ENCODE measurements at places on chromosomes 6 and 20.

- no peak for DNase-seq
Observed at GRCh38 chr6:108916026-108916686, 67.9 kb downstream of the ARMC2 start.

DNA sequence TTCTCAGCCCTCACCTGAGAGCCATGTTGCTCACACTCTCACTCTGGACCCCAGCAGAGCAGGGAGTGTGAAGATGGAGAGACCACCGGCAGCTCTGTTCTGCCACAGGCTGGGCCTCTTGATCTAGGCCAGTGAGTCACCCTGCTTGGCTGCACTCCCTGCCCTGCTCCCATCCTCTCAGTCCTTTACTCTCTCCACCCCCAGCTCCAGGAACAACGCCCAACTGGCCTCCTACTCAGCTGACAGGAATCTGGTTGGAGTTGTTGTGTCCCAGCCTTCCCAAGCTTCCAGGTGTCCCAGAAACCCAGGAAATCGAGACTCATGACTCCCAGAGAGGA lies at the start of gene PSORS1C1:
PSORS1C1 (plus strand) TSS at position 260 of the 338 bp plus-strand sequence. CDS start 14,833 bp downstream, outside the sequence.
- DNase-seq: peak; percentile 77

DNA sequence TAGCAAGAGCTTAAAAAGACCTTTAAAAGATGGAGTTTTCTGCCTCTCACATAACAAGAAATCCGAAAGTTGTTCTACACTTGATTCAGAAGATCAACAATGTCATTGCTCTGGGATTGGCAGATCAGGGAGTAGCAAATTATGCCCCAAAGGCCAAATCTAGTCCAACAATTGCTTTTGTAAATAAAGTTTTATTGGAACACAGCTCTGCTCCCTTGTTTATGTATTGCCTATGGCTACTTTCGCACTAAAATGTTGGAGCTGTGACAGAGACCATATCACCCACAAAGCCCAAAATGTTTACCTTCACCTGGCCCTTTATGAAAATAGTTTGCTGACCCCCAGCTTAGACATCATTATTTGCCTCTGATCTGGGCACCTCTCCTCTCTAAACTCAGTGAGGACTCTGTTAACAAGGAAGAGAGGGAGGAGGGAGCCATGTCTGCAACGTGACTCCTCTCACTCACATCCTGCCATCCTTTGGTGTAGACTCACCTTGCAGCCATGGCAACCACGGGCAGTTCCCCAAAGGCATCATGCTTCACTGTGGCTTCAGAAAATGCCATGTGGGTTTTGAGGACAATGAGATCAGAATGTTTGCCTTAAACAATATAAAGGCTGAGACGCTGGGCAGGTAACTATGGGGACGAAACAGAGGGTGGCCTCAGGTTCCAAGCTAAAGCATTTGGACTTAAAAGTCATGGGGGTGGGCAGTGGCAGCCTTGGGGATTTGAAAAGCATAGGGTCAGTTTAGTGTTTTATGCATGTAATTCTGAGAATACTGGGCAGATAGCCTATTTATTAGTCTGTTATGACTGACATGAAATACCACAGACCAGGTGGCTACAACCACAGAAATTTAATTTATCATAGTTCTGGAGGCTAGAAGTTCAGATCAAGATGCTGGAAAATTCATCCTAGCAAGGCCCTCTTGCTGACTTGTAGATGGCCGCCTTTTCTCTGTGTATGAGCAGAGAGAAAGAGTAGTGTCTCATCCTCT lies 149.7 kb upstream of the TNFAIP3 start:
- DNase-seq: no peak

- no peak for DNase-seq
Observed at GRCh38 chr20:24608926-24609667, 139.7 kb downstream of the SYNDIG1 start.

DNA sequence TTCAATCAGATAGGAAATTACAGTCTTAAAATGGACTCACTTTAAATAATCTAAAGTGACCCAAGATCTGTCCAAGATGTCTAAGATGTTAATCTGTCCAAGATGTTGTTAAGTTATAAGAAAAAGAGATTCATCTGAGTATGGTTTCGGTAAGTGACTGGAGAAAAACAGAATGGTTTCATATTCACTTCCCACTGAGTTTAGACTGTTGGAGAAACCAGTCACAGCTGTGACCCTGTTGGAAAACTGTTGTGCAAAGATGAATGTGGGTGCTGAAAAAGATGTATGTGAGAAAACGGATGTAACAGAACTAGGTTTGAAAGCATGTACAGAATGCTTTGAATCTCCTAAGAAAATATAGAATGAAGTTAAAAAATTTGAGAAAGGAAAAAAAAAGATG lies 325.9 kb downstream of the COL12A1 start:
- no peak for DNase-seq

DNA sequence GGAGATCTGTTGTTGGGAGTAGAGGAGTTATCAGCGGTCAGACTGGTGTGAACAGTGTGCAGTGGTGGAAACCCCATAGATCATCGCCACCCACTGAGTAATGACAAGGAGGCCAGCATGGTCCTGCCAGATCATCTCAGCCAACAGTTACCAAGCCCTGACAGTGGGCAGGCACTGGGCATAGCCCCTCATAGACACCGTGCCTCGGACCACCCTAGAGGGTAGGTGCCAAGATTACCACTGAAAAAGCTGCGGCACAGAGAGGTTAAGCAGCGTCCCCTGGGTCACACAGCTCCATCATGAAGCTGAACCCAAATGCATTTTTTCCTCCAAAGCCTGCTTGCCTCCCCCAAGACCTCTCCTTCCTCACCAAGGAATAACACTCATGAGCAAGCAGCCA lies 21.5 kb upstream of the BMP7 start:
- no peak for DNase-seq

DNA sequence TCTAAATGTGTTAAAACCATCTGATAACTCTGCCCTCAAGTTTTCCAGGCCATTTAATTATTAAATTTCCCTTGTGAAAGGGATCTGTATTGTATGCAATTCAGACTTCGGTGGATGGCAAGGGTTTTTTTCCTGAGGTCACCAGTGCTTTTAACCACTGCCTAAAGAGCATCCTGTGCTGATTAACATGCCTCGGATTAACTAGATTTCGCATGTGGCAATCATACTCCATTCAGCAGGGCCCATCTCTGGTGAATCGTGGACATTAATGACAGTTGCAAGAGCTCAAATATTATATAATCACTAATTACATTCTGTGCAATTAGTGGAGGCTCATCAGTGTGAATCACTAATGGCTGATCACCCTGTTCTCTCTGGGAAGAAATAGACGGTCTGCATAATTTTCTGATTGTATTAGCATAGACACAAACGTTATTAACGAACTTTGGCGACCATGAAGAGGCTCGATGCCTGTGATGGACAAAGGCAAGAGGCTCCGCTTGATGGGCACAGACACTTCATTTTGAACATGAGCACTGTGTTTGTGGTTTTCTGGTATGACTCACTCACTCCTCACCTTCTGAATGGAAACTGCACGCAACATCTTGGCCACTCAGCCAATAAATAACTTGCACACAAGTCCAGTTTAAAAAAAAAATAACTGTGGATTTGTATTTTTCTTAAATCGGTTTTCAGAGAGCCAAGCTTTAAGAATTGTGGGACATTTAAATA lies 31.4 kb downstream of the LINC00237 start:
- no peak for DNase-seq

DNA sequence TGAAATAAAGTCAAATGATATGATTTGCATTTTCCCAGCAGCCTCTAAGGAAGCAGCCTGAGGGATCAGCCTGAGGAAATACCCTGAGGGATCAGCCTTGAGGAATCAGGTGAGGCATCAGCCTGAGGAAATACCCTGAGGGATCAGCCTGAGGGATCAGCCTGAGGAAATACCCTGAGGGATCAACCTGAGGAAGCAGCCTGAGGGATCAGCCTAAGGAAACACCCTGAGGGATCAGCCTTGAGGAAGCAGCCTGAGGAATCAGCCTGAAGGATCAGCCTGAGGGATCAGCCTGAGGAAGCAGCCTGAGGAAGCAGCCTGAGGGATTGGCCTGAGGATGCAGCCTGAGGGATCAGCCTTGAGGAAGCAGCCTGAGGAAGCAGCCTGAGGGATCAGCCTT lies 669.7 kb upstream of the AGPAT4 start:
- DNase-seq: no peak

DNA sequence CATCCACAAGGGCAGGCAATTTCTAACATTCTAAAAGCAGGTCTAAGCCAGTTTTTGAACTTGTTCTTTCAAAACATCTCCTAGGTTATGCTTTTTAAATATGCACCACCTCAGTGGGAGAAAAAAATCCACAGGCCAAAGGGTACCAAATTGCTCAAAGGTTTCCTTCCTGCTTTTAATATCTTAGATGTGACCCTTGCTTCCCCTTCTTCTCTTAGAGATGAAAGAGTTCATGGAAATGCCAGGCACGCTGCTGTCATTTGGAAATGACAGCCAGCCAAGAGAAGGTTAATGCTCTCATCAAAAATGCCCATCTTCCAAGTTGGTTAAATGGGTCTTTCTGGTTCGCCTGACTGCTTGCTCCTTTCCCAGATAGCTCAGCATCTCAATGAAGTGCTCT lies 497.1 kb downstream of the CD83 start:
- no peak for DNase-seq

- peak; percentile 62 for DNase-seq
Observed at GRCh38 chr6:157020881-157021343, 243.7 kb downstream of the ARID1B start.

- no peak for DNase-seq
Observed at GRCh38 chr6:112007805-112008204, 46.1 kb upstream of the CCN6 start.

DNA sequence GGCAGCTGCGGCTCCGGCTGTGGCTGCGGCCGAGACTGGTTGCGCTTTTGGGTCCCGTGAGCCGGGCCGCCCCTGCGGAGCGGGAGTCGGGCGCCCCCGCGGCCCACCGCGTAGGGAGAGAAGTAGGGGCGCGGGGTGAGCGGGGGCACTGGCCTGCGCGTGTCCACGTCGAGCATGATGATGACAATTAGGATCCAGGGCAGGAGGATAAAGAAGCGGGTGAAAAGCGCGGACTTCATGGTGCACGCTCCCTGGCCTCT lies 739 bp downstream of the B3GAT2 start:
- no peak for DNase-seq

GRCh38 chr20:59246691-59247400 lies 53.6 kb upstream of the EDN3 start:
- no peak for DNase-seq

- DNase-seq: no peak
Observed at GRCh38 chr6:155887421-155887820, 431.8 kb upstream of the NOX3 start.

DNA sequence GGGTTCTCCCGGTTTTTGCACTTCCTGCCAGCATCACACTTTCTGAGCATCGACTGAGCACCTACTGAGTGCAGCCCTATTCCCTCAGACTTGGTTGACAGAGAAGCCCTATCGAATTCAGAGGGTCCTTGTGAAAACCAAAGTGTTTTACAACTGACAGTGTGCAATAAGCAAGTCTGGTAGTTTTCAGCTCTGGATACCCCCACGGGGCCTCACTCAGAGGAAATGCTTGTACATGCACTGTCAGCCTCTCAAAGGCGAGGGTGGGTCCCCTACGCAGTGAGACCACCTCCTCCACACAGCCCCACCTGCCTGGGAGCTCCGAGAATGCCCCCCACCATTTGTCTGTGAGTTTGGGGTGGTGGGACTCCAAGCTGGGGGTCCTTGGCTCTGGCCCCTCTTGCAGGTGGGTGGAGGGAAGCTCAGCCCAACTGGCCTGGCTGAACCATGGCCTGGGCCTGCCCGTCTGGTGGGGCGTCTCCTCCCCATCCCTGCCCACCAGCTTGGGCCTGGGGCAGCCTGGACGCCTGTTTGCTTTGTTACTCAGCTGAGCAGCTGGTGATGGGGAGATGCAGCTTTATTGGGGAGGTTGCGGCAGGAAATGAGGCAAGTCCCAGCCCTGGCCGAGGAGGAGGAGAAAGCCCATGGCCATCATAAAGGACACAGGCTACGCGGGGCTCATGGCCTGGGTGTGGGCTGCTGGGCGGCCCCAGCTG lies 1.7 kb downstream of the SPDEF start:
- no peak for DNase-seq

GRCh38 chr20:25301357-25301920 lies 53.6 kb downstream of the PYGB start:
- DNase-seq: no peak

GRCh38 chr6:6891949-6892461 lies 215.8 kb upstream of the RREB1 start:
- DNase-seq: no peak

DNA sequence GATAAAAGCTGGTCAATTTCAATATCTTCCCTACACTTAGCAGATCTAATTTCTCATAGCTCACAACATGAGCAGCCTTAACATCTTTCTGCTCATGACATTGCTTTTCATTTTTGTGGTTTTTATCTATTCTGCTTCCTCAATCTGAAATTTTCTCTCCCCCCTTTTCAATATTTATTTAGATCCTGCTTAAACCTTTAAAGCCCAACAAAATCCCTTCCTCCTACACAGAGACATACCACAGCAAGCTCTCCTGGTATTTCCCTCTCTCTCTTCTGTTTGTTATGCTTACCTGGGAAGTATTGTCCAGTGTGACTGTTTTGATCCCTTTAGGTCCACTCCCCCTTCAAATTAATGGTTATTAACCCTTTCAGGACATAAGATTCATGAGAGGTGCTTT lies 582.5 kb downstream of the RFPL4B start:
- DNase-seq: no peak

DNA sequence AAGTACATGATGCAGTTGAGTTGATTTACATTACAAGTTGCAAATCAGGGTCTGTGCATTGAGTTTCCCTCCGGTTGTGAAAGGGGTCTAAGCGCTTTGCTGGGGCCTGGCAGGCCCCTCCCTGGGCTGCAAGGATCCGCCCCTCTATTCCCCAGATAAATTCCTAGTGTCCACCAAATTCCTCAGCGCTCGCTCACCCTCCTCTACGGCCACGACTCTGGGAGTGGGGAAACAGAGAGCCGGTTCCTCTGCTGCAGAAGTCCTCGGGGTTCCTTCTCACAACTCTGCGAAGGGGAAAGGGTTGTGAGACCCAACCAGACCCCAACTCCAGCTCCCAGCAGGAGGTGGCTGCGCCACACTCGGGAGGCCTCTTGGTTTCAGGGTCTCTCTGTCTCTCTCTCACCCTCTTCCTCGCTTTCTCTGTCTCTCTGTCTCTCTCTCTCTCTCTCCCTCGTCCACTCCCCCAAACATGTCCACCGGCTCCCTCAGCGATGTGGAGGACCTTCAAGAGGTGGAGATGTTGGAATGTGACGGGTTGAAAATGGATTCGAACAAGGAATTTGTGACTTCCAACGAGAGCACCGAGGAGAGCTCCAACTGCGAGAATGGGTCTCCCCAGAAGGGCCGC lies at the start of gene TCF21:
TCF21 (plus strand) TSS at position 185 of the 628 bp plus-strand sequence; CDS start at position 470, 285 bp downstream.
- DNase-seq: peak; percentile 57

DNA sequence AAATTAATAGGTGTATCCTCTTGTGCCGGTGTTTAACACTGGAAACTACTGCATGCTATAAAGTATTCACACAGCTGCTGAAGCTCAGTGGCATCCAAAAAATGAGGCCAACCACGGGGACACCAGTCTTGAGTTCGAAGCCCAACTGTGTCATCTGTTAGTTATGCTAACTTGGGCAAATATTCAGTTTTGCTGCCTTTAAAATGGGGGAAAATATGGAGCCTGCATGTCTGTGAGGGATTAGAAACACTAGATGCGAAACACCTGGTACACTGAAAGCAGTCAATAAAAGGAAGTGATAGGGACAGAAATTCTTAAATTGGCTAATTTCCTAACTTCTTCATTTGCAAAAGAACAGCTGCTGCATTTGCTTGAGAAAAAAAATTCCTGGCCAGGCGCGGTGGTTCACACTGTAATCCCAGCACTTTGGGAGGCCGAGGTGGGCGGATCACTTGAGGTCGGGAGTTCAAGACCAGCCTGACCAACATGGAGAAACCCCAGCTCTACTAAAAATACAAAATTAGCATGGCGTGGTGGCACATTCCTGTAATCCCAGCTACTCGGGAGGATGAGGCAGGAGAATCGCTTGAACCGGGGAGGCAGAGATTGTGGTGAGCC lies 36.6 kb upstream of the MLIP start:
- DNase-seq: no peak

GRCh38 chr6:142152746-142153145 lies 5.7 kb downstream of the VTA1 start:
- no peak for DNase-seq
